NCI-H524 treated with DMSO at 0.1 percent for 48 hours (cell line): ENCODE measurements at places on chromosomes 3 and 15.

- no peak for DNase-seq
These were observed 53.6 kb downstream of the SUMF1 start for GRCh38 chr3:4413467-4413866.

DNA sequence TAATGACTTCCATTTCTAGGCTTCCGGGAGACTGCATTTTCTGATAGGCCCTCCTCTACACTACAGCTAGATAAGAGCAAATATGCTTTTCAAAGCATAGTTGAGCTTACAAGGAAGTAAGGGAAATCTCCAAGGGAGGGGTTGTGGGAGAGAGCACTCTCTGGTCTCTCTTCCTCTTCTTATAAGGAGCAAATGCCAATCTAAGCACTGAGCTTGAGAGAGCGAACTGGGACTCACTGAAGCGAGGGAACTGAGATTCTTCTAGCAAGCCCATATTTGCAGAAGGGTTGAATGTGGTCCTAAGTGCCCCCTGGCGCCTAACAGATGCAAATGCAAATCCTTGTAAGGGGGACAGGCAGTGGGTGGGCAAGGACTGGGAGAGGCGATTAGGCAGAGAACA, 164.8 kb downstream of the ERC2 start:
- no peak for DNase-seq

DNA sequence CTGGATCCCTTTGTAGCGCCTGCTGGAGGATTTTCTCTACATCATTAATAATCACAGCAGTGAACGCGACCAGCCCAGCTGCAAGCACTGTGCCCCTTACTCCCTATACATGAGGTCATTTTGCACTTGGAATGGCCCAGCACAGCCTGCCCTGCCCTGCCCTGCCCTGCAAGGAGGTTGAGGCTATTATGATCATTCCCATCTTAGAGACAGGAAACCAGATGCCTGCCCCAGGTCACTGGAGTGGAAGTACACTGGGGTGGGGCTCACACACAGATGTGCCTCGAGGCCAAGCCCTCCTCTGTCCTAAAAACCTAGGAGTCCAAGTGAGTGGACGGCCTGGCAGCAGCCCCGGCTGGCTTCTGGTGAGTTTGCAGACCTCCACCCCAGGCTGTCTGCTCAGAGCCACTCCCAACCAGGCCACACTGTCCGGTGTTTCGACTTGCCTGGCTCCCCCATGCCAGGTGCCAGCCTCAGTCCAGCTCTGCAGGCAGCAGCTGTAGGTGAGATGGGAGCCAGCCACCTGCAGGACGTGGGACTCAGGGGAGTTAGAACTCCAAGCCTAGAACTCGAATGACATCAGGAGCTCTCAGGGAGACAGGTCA, 30.4 kb upstream of the SEC61A1 start:
- no peak for DNase-seq

GRCh38 chr3:182327196-182327681, 466.1 kb upstream of the ATP11B start:
- DNase-seq: no peak
